ENCODE measurements at places on chromosomes 7 and 10.

DNA sequence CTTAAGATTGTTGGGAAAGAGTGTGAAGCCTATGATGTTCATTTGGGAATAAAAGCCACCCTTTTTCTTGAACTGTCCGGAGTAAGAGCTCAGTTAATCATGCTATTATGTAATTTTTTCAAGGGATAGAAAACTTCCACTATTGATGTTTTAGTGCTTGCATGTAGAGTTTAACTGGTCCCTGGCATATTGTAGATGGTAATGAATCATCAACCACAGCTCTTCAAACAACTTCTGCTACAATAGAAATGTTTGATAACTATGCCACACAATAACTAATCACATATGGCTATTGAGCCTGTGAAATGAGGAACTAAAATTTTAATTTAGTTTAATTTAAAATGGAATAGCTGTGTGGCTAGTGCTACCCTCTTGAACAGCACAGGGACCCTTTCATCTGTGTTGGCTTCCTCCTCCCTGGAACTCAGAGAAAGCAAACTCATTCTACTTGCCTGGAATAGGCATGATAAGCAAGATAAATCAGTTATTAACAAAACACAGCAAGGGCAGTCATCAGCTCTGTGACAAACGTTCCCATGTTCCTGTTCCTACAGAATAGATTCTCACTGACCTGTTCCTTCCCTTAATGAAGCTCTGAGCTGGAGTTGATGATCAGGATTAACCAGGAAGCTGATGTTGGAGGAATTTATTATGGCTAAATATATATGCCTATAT is 4.9 kb upstream of the SRI start:
- no peak for DNase-seq

DNA sequence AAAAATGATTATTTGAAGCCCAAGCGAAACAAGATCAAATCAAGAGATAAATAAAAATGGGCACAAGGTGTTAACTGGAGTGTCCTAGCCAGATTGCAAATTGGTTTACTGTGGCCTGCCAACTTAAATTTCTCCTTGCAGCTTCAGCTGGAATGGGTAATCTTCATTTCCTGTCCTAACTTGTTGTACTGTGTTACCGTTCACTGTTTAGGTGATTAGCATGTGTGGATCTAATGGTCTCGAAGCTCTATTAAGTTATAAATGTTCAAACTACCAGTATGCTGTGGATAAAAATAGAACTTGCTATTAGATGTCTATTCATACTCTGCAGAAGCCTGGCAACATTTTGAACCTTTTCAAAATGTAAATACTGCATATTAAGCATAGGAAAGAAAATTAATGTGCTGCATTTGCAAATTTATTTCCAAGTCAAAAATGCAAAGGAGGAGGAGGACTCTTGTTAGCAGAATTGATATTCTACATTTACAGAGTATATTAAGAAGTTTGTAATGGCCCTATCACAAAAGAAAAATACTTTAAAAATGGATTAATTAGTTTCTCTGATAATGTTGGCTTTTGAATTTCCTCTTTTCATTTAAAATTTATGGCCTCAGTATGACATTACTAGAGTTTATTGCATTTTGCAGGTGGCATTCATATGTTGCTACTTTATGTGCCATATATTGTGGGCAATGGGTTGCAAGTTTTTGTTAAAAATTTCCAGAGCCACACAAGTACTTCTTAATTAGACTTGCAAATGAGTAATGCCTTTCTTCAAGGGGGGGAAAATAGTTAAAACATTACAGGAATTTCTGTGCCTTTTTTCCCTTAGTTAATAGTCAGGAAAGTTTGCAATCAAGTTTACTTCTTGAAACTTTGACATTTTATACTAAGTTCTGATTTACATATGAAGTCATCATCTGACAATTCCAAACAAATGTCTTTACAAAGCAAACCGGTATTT is 92.1 kb downstream of the CABCOCO1 start:
- no peak for DNase-seq

- no peak for DNase-seq
Observed at GRCh38 chr10:10891124-10892082, 126.3 kb upstream of the CELF2 start.

DNA sequence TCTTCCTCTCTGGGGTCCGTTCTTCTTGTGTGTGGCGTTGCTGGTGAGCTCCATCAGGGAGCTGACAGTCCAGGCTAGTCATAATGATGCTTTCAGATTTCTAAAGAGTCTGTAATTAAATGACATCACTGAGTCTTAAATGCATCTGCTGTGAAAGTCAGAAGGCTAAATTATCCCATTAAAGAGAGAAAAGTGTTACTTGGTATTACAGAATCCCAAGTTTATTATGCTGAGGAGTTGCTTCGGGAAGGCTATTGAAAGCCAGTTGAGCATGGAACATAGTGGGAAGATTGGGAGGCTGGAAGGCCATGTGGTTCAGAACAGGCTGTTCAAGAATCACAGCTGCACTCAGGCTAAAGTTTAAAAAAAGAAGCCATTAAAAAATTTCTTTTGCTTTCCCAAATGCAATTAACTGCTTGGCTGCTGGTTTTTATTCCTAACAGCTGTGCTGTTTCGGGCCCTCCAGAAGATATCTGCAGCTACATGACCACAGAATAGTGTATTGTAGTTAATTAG is 342.6 kb upstream of the LRGUK start:
- no peak for DNase-seq

GRCh38 chr10:79435271-79436065 is 10.0 kb downstream of the ZCCHC24 start:
- no peak for DNase-seq

- DNase-seq: no peak
Observed at GRCh38 chr7:36741866-36742265, 17.6 kb upstream of the AOAH start.

DNA sequence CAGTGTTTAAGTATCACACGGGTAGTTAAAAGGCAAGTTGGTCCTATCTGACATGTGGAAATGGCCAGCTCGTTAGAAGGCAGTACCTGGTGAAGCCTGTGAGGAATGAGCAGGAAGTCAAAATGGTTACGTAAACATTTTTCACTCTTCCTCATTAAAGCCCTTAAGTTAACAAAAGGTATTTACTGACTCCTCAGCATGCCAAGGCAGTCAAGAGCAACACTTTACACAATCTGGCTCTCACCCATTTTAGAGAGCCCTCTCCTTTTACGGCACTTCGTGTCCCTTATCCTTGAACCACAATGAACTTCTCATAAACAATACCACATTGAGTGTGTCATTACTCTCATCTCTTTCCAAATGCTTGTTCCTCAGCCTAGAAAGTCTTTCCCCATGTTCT is 11.0 kb upstream of the RSBN1L start:
- no peak for DNase-seq

DNA sequence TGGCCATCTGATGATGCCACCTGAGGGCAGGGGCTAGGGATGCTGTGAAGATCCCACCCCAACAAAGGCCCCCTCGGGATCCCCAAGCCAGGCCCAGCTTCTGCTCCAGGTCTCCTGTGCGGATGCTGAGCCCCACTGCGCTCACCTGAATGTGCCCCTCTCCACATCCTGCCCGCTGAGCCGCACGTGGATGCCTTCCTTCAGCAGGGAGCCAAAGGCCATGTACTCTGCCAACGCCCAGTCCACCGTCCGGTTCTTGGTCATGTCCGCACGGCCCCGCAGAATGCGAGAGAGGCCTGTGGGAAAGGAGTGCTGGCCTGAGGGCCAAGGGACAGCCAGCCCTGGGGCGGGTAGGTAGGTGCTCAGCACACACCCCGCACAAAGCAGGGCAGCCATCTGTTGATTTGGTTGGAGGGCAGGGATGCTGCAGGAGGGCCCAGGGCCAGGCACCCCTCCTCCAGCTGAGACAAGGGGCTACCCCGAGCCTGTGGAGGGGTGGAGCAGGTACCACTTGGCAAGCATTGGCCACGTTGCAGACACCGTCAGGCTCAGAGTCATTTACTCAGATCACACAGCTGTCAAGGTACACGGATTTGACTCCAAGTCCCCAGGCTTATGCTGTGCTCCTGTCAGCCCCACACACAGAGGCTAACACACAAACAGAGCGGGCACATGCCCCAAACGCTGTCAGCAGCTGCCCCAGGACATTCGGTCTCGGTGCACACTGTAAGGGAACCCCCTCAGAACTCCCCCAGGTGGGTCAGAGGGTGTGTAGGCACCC is 19.2 kb downstream of the OGDHL start:
- DNase-seq: no peak

DNA sequence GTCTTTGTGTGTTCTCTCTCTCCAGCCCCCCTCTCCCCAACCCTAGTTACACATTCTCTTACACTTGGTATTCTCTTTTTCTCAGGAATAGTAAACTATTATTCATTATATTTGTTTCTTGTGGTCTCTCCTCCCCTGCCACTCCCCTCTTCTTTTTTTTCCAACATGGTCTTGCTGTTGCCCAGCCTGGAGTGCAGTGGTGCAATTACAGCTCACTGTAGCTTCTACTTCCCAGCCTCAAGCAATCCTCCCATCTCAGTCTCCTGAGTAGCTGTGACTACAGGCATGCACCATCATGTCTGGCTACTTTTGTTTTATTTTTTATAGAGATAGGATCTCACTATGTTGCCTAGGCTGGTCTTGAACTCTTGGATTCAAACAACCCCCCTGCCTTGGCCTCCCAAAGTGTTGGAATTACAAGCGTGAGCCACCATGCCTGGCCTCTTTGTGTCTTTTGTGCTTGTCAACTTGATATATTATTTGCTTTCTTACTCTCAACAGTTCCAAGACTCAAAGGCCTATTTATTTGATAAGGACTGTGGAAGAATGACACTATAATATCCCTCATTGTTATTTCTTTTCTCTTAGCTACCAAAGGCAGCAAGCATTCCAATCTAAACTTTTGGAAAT is 66.9 kb downstream of the MLLT10 start:
- DNase-seq: no peak

DNA sequence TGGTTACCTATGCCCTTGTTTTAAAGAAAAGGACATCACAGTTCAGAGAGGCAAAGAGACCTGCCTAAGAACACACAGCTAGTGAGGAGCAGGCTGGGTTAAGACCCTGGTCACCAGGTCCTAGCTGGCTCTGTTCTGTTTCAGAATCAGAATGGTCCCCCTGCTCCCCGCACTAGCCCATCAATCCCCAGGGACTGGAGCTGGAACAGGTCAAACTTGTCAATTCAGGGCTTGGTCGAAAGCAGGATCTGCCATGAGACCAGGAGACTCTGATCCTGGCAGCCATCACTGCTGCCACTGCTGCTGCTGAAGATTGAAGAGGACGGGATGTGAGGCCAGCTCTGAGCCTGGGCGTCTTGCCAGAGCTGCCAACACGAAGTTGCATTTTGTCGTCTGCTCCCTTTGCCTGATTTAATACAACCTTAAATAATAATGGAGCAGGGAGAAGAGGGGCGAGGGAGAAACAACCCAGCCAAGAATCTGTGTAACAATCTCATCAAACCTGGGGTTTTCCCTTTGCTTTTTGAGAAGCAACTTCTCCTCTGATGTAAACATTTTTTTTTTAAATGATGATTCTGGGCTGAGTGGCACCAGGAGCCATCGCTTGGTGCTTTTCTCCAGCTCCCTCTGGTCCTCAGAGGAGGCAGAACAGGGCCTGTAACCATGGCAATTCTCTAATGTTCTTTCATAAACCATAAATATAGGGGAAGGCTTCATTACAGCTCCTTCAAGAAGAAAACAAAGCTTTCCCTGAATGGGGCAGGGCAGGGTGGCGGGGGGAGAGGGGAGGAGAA is 119.0 kb upstream of the SORCS3 start:
- no peak for DNase-seq

GRCh38 chr10:104037261-104037951 is 48.3 kb downstream of the COL17A1 start:
- no peak for DNase-seq

- DNase-seq: no peak
Observed at GRCh38 chr7:157595086-157595855, 258.5 kb downstream of the DNAJB6 start.

- no peak for DNase-seq
Observed at GRCh38 chr10:125083576-125083920, 76.8 kb downstream of the CTBP2 start.

GRCh38 chr10:30456266-30456665 is 22.3 kb downstream of the MAP3K8 start:
- no peak for DNase-seq

GRCh38 chr7:24029068-24029467 is 254.9 kb upstream of the NPY start:
- no peak for DNase-seq

- no peak for DNase-seq
Observed at GRCh38 chr7:133575726-133576440, 323.0 kb downstream of the EXOC4 start.

DNA sequence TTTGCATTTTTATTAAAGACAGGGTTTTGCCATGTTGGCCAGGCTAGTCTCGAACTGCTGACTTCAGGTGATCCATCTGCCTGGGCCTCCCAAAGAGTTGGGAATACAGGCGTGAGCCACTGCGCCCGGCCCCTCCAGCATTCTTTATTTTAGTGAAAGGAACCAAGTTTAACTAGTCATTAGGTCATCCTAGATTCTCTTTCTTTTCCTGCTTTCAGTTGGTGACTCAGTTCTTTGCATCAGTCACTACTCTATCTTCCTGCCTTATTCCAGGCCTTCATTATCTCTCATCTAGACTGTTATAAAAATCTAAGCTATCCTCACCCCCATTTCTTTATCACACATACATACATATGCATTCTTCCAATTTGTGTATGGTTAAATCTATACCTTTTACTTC is 63.7 kb downstream of the PRSS58 start:
- DNase-seq: no peak

DNA sequence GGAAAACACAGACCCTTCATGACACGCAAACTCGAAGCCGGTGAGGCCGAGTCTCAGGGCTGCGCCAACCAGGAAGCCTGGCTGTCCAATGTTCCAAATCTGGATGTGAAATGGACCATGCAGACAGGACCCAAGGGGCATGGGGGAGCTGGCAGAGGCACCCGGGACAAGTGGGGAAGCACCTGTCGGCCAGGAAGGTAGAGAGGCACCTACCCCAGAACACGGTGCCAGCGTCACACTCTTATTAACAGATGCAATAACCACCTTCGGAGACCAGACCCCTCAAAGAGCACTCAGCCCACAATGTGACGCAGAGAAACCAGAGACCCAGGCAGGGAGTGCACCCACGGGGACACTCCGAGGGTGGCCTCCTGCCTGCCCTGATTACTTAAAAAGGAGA is 88.3 kb upstream of the PDGFA start:
- no peak for DNase-seq

- no peak for DNase-seq
Observed at GRCh38 chr10:129949891-129950291, 14.2 kb downstream of the EBF3 start.

- DNase-seq: no peak
Observed at GRCh38 chr7:96408881-96409280, 87.0 kb upstream of the SLC25A13 start.

DNA sequence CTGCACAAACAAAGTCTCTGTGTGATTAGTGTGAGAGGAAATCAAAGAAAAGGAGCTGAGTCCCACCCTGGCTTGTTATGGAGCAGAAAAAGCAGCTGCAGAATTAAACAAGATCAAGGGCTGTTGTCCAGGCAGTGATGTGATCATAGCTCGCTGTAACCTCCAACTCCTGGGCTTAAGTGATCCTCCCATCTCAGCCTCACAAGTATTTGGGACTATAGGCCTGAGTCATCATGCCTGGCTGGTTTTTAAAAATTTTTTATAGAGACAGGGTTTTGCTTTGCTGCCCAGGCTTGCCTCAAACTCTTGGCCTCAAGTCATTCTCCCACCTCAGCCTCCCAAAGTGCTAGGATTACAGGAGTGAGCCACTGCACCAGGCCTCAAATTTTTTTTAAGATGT is 88.9 kb downstream of the IPMK start:
- no peak for DNase-seq

GRCh38 chr10:110033701-110034235 is 26.0 kb downstream of the ADD3 start:
- no peak for DNase-seq

All from CD8-positive, alpha-beta T cell (primary cell).